ENCODE measurements at places on chromosomes 5 and 9.

GRCh38 chr9:33453286-33453860 is 6.0 kb upstream of the AQP3 start:
- no peak for DNase-seq

- no peak for DNase-seq
Observed at GRCh38 chr5:122690266-122690665, 84.6 kb upstream of the SNX2 start.

GRCh38 chr5:91025449-91025848 is 357.7 kb downstream of the ARRDC3 start:
- no peak for DNase-seq

GRCh38 chr5:133807348-133807747 is 161.1 kb downstream of the C5orf15 start:
- no peak for DNase-seq

DNA sequence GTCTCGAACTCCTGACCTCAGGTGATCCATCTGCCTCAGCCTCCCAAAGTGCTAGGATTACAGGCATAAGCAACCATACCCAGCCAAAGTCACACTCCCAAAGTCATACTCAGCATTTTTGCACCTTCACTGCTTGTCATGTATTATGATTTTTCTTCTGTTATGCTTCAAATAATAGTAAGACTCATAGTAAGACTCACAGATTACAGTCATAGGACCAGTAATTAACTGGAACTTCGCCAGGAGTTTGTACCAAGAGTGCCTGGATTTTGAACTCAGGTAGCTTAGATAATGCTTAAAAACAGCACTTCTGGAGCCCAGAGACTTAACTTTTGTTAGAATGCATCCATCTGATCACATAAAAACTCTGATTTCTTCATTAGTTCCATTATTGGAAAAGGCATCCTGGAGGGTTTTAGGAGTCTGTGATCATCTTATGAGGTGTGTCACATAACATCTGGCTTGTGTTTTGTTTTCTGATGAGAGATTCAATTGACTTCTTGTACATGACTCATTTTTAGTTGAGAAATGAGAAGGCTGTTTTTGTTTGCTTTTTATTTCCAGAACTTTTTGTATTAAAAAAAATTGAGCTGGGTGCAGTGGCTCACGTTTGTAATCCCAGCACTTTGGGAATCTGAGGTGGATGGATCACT is 131.5 kb downstream of the ADAMTS19 start:
- DNase-seq = no peak

DNA sequence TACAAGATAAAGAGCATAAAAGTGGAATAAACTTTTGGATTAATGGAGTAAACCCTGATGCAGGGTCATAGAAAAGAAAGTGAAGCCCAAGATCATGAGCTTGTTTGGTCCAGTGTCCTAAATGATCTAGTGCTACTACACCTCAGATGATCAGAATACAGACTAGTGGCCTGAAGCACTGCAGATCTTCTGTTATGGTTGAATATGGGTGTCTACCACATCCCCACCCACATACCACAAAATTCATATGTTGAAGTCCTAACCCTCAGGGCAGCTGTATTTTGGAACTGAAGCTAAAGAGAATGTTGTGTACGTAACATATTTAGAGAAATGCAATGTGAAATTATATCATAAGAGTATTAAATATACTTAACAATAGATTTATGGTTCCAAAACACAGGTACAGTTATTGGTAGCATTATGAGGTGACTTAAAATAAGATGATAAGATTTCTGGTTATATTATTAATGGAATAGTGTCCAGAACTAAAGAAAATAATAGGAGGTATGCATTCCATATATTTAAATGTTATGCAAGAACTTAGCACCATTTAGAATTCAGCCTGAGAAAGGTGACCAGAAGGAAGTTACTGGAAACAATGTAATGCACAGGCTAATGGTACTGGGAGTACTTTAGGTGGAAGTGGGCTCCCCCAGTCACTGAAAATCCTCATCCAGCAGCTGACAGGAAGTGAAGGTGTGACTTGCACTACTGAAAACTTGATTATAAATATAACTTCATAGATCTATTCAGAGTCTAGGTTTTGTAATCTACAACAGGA is 1155.1 kb downstream of the TAF11L14 start:
- DNase-seq = no peak

GRCh38 chr5:55904152-55904551 is 53.0 kb downstream of the IL31RA start:
- DNase-seq = no peak

DNA sequence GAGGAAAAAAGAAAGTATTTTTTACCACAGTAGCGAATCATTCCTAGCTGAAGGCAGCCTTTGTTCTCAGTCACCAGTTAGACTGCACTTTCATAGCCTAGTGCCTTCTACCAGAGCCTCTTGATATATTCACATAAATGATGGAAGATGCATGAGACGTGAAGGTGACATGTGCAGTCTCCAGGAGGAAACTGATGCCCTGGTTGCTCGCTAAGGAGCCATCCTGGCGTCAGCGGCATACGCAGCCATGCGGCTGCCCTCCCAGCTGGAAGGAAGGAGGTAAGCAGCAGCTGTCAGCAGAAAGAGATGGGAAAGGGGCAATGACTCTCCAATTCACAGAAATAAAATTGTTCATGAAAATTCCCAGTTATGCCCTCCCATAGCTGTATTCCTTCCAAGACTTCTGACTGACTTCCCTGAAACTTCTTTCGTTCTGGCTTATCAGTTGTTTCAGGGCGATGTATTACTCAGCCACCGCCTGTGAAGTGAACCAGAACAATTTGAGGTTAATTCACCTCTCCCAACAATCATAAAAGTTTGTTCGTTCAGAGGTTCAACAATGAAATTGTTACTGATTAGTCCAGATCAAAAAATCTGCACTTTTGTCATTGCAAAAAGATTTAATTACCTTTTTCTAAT is 331.2 kb downstream of the NR2F1-AS1 start:
- no peak for DNase-seq

- no peak for DNase-seq
Observed at GRCh38 chr5:37834542-37835379, 5.1 kb downstream of the GDNF start.

- no peak for DNase-seq
Observed at GRCh38 chr5:176174345-176175025, 63.7 kb upstream of the SIMC1 start.

DNA sequence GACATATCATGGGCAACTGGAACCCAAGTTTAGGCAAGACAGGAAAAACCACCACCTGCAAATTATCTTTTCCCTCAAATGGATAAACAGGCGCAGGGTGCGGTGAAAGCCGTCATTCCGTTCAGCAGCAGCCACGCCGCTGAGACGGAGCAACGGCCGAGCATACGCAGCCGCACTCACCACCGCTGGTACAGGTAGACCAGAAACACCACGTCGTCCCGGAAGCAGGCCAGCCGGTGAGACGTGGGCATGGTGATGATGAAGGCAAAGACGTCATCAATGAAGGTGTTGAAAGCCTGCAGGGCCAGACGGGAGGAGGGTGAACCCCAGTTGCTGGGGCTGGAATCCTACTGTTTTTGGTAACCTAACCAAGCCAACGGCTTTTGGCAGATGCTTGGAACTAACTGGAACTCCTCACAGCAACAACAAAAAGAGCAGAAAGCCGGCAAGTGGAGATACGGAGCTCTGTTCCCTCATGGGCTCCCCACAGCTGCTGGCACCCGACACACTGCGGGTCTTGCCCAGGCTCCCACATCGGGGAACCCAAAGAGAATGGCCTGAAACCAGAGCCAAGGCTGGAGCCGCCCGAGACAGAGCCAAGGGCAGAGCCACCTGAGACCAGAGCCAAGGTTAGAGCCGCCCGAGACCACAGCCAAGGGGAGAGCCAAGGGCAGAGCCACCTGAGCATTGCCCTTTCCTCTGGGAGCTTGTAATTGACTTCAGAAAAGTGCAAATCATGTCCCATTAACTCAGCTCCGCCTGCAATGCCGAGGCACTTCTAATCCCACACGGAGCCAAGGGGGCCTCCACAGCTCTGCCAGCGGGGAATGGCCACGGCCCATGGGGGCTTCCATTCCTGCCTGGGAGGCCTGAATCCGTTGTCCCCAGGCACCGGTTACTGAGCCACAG is 24.2 kb downstream of the CLPTM1L start:
- DNase-seq = no peak

DNA sequence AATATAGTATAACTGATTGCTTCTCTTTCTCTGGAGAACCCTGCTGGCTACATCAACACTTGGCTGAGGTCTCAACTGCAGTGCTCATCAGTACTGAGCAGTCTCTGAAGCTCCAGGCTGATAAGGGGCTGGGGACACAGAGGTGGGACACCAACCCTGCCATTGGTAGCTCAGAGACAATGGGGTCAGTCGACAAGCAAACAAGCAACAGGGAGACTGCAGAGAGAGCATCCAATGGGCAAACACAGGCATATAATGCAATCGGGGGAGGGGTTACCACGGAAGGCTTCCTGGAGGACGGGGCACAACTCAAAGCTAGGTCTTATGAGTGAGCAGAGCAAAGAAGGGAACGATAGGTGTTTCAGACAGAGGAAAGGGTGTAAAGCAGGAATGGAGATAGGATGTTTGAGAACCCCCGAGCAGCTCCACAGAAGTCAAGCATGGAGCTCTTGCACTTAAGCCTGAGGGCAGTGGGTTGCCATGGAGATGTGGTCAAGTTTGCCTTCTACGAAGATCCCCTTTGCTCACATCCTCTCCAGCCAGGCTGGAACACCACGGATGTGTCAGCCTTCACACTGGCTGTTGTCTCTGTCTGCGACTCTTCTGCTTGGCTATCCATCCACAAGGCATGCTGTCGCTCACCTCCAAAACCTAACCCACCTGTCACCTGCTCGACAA is 21.5 kb upstream of the AKNA start:
- DNase-seq = no peak

DNA sequence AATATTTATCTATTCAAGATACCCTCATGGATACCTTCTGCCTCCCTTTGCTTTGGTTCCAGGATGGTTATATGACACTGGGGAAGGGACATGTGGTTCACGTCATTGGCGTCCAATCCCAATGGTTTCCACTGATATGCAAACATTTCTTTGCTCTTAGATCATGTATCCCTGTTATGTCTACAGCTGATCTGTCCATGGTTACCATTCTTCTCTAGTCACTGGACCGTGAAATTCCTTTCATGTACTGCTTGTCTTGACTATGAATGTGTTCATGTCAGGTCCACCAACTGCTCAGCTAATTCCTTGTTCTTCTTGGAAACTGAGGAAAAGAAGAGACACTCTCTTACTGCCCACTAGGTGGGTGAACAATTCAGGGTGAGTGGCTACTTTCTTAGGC is 391.1 kb upstream of the ZNF608 start:
- no peak for DNase-seq

GRCh38 chr5:87653242-87653641 is 240.5 kb upstream of the CCNH start:
- DNase-seq = no peak

DNA sequence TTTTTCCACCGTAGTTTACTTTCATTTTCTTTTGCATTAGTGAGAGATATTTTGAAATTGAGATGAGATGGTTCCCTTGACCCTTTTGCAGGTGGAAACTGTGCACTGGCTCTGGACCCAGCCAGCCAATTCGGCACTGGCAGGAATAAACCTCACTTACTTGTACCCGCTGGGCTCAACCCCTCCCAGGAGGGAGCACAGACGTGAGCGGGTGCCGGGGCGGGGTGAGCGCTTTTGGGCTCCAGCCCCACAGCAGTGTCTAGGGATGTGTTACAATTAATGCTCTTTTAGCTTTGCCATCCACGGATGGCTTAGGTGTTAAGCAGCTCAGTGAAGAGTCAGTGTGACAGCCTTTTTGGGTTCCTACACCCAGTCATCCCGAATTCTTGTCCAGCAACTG is 766.1 kb upstream of the CHD1 start:
- DNase-seq = no peak

GRCh38 chr9:36128349-36128748 is 8.2 kb upstream of the GLIPR2 start:
- DNase-seq = no peak

DNA sequence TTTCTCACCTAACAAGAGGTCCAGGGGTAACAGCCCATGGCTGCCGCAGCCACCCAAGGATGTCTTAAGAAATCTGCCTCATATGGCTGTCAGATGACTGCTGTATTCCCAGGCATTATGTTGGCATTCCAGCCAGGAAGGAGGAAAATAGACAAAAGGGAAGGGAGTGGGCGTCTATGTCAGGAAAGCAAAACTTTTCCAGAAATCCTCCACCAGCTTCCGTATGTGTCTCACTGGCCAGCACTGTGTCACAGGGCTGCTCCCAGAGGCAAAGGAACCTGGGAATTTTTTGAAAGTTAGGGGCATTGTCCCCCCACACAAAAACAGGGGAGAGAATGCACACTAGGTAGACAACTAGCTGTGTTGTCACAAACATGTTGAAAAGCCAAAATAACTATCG is 7.3 kb downstream of the BHMT2 start:
- no peak for DNase-seq
